Stimulated activated CD4-positive, alpha-beta T cell treated with anti-CD3 and anti-CD28 coated beads, Interleukin-15, amount 100 ng/mL, for 48 hours (primary cell): ENCODE measurements at places on chromosomes 16 and 17.

DNA sequence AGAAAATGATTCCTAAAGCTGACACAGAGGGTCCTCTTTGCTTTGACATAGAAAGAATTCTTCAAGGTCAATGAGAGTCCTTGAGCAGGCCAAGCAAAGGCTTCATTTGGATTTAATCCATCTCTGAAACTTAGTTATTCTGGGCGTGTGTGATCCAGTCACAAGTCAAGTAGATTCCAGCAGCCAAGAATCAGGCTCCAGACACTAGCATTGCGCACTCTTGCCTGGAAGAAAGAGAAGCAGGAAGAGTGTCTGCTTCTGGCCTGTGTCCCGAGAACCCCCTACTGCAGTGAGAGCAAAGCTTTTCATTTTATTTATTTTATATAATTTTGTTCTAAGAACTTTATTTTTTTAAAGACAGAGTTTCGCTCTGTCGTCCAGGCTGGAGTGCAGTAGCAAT is 88.2 kb upstream of the CACNG5 start:
- DNase-seq, result no peak

DNA sequence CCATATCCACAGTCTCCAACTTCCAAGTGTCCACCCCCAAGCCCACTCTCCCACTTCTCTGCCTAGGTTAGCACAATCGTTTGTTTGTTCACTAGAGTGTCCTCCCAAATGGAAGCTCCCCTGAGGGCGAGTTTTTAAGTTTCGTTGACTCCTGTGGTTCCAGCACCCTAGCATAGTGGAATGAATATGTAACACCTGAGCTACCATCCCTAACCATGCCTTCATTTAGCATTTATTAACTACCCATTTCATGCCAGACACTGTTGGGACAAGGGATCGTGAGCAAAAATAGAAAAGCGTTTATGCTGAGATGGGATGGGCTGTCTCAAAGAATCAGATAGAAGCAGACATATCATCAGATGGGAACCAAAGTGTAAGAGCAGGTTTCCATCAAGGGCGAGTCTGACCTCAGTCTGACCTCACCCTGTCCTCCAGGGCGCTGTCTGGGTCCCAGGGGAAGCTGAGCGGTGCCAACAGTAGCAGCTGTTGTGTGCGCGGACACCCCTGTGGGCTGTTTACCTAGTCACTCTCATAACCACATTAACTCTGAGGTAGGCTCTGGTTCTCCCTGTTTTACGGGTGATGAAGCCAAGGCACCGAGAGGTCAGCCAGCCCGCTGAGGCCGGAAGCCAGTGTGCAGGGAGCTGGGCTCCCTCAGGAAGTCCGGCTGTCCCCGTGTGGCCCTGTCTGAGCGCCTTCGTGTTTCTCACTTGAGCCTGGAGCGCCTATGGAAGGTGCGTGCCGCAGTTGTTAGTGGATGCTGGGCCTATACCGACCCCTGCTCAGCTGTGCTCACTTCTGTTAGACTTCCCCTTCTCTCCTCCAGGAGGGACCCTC is 6.2 kb downstream of the CNP start:
- no peak for DNase-seq

GRCh38 chr17:70295731-70296130 is 126.4 kb downstream of the KCNJ2 start:
- no peak for DNase-seq

DNA sequence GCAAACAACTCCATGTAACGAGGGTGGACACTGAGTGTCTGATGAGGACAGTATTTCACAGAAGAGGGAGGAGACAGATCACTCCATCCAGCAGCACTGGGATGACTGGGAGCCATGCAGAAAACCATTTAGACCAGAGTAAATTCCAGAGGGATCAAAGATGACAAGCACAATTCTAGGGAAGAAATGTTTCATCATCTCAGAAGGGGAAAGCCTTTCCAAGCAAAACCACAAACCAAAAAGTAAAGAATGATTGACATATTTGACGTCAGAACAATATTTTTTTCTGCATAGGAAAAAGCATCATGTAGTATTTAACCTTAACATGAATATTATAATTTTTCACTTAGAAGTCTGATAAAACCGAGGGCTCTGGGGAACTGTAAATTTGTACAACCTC is 4.8 kb downstream of the DNASE1 start:
- no peak for DNase-seq

GRCh38 chr16:6684076-6684673 is 648.5 kb upstream of the RBFOX1 start:
- DNase-seq, result no peak

GRCh38 chr16:29641561-29641960 is 21.5 kb upstream of the SPN start:
- no peak for DNase-seq

- no peak for DNase-seq
Observed at GRCh38 chr16:10080051-10080772, 102.0 kb downstream of the GRIN2A start.

DNA sequence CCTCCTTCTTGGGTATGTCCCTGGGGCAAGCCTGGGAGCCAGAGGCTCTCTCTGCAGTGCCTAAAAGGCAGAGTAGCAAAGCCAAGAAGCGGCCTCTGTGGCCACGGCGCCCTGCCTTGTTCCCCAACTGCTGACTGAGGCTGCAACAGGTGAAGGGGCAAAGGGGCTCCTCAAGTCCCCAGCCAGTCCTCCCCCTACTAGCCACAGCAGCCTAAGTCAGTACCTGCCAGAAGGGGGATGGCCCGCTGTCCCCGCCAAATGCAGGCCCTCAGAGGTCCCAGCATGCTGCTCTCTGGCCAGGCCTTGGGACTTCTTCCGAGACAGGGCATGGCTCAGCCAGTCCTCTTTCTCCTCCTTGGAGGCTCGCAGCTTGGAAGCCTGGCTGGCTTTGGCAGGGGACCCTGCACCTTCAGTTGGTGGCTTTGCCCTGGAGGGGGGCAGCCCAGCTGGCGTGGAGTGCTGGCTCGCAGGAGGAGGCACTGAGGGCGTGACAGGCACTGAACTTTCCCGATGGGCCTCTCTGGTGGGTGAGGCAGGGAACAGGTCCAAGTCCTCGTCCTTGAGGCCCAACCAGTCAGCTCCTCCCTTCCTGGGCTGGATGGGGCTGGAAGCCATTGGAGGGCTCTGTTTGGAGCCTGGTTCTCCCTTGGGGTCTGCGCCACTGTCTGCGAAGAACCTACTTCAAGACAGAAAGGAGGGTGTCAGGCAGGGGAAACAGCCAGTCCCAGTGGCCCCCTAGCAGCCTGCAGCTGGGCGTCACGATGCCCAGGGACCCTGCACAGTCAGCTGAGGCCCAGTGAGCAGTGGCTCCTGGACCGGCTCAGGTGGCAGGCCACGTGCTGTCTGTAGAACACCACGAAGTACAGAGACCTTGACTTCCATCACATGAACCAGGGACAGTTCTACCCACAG is 17.6 kb downstream of the FBF1 start:
- no peak for DNase-seq

DNA sequence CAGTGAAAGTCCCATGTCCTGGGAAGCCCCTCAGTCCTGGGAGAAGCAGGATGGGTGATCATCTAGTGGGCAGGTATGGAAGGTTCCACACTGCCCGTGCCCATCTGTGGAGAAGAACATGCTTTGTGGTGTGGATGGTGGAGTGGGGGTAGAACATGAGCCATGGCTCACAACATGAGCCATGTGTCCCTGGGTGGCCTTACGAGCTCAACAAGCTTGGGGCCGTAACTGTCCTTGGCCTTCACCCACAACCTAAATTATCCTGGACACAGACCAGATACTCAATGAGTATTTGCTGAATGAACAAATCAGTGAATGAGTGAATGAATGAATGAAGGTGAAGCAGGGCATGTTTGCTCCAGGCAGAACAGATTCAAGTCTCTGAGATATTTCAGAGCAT is 13.5 kb downstream of the SOX8 start:
- no peak for DNase-seq

DNA sequence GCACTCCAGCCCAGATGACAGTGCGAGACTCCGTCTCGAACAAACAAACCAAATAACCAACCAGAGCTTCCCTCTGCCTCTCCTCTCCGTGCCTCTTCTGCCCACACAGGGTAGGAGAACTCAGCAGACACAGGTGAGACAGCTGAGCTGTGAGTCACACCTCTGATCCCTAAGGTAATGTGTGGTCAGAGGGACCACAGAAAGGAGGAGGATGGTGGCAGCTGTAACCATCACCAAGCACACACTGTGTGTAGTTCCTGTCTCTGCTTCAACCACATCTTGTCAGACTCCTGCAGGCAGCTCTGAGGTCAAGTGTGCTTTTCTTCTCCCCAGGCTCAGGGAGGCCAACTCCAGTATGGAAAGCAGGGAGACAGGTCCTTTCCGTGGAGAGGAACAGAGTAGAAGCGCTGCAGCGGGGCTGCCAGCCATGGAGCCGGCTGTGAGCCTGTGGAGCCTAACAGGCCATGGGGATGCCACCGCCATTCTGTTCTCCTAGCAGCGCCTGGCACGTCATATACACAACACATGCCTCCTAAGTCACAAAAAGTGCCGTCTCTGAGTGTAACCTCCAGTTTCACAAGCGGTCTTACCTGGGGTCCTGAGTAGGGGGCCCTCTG is 7.1 kb downstream of the NUDT16L1 start:
- no peak for DNase-seq

- no peak for DNase-seq
Observed at GRCh38 chr17:16319969-16320368, 33.3 kb downstream of the CENPV start.

- DNase-seq, result no peak
Observed at GRCh38 chr16:82134846-82135245, 35.2 kb downstream of the MPHOSPH6 start.

- no peak for DNase-seq
Observed at GRCh38 chr16:30802936-30803335, 15.9 kb upstream of the ZNF629 start.

- DNase-seq, result no peak
Observed at GRCh38 chr17:58643147-58643546, 48.7 kb downstream of the TEX14 start.
